ENCODE measurements at places on chromosomes 5 and 9. TPM values are rescaled to one million over a fixed set of nuclear protein-coding genes. Genes with fewer than 3 reads are reported as not detected.

PCDHGC3 gene
- total RNA-seq = 14.5 TPM

SOHLH1 gene
- not detected for total RNA-seq

GFI1B gene
- not detected for total RNA-seq

DNA sequence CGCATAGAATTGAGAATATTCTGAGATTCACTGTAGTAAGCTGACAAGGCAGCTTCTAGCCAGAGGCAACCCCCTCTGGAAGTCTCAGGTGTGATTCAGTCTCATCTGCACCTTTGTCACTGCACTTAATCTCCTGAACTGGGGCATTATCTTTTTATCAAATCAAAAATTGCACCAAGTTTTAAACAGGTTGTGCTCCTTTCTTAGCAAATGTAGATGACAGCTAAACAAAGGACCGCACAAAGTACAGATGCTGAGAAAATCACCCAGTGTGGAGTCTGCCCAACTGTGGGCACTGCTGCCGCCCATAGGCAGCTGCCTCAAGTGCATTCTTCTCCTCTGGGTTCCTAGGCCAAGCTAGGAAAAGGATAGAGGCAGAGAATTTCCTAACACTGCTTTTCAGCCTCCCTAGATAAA is 51.1 kb downstream of the STARD4 start:
- H3K36me3 ChIP-seq = no peaks in the 10 kb centered on the region
- no peaks in the 10 kb centered on the region for H3K4me1 ChIP-seq
- DNase-seq = no peak
- no peaks in the 10 kb centered on the region for H3K27me3 ChIP-seq
- H3K4me3 ChIP-seq = no peak overlapping the region

All from gastrocnemius medialis (tissue), 4 donors.